Substantia nigra (tissue), 51 donors: ENCODE measurements at places on chromosomes 5 and 9.

DNA sequence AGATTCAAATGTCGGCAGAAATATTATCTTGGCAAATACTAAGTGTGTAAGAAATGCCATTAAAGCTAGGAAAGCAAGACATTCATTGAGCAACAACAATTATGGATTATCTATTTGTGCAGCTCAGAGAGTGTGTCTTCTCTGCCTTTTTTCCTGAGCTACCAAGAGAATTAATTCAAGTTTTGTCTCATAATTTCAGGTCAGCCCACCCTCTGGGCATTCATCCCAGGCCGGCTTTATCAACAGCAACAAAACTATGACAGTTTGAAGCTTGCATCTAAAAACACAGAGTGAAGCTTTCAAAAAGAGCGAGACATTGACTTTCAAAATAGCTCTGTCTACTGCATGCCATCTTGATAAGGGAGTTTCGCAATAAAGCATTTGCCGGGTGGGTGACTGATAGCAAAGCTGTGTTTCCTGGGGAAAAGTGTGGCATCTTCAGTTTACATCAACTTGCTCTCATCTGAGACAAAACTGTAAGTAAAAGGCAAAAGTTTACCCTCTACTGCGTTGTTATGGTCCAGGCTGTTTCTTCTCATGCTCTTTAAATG, 182.4 kb downstream of the IRX1 start:
- no peak for DNase-seq

GRCh38 chr5:125612181-125612721, 811.0 kb upstream of the GRAMD2B start:
- no peak for DNase-seq

DNA sequence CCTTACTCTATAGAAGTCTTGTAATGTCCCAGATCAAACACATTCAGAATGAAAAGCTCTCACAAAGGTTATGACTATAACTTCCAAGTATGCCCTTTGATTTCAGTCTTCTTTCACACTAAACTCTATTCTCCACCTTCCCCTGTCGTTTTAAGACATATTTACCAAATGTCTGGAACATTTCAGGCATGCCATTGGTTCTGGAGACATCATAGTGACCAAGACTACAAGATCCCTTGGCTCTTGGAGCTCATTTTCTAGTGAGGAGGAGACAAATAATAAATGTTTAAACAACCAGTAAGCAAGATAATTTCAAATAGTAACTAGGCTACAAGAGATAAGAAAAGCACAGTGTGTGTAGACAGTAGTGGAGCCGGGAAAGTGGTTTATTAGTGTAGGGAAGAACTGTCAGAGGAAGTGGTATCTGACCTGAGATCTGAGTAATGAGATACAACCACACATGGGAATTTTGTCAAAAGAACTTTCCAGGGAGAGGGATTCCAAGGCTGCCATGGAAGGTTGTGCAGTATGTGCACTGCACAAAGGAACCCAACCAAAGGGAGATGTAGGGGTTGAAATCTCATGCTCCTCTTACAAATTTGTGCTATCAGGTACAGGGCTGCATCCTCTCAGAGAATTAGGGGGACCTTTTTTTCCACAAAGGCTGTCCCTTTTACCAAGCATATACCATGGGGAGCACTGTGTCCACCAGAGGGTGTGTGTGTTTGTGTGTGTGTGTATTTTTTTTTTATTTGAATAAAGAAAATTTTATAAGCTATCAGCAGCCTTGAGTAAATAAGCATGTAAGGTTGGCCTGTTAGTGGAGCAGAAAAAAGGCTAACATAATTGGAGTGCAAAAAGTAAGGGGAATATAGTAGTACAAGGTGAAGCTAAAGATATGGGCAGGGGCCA, 1279.1 kb upstream of the WWC1 start:
- DNase-seq: no peak

DNA sequence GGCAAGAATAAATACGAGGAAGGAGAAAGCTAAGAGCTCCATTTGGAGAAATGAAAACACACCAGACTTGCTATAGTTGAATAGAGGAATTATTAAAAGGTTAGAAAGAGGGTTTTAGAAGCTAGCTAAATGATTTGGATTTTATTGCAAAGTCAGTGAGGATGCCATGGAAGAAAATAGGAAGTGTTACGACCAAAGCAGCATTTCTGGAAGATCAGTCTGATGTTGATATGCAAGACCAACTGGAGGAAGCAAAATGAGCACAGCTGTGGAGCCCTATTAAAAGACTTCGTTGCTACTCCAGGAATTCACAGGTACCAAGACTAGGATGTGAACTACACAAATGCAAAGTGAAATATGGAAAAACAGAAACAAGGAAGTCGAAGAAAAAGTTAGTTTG, 2.1 kb downstream of the DHX29 start:
- no peak for DNase-seq

GRCh38 chr5:73902327-73903051, 276.5 kb downstream of the ARHGEF28 start:
- DNase-seq: no peak

GRCh38 chr9:69207503-69207902, 33.4 kb downstream of the TJP2 start:
- no peak for DNase-seq

DNA sequence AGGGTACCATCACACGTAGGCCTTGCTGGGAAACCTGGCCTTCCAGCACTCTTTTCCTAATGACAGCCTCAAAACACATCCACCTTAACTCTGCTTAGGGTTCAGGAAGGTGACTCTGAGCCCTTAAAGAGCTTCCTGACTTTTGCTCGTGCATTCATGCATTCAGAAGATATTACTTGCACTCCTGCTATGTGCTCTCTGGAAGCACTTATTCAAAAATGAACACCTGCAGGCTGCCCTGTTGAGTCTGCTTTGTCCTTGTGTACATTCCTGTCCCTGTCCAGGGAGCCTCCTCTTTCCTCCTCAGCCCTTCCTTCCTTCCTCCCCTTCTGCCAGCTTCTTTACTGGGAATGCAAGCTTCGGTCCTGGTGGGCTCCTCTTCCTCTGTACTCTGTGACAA, 61.5 kb downstream of the SPRY4 start:
- no peak for DNase-seq

DNA sequence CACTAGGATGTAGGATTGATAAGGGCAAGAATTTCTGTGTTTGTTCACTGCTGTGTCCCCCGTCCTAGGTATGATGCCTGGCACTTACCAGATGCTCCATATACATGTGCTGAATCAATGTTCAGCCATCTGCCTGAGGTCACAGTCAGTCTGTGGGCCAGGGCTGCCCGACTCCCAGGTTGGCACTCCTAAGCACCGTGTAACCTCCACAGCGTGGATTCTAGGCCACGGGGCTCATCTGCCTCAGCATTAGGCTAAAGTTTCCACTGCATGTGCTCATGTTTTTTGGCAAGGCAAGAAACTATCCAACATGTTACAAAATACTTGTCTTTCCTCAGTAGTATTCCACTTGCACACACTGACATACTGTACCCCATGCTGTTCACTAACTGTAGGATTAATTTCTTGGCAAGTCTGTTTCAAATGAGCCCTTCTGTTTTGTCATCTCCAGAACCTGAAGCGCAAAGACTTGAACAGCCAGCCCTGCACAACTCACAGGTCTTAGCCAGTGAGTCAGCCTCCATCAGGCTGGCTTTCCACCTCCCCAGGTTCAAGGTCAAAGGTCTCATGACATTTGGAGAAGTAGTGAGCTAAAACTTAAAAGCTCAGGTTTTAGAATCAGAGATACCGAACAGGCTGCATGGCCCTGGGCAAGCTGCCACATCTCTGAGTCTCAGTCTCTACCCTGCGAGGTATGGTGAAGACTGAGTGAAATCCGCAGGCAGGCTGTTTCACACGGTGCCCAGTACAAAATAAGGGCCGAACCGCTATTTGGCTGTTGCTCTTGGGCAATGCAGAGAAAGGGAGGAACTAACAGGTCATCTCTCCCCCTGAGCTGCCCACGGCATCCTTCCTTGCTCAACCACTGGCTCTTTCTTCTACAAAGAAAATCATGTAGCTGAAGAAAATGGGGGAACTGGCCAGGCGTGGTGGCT, 7.2 kb downstream of the TOR1A start:
- no peak for DNase-seq

DNA sequence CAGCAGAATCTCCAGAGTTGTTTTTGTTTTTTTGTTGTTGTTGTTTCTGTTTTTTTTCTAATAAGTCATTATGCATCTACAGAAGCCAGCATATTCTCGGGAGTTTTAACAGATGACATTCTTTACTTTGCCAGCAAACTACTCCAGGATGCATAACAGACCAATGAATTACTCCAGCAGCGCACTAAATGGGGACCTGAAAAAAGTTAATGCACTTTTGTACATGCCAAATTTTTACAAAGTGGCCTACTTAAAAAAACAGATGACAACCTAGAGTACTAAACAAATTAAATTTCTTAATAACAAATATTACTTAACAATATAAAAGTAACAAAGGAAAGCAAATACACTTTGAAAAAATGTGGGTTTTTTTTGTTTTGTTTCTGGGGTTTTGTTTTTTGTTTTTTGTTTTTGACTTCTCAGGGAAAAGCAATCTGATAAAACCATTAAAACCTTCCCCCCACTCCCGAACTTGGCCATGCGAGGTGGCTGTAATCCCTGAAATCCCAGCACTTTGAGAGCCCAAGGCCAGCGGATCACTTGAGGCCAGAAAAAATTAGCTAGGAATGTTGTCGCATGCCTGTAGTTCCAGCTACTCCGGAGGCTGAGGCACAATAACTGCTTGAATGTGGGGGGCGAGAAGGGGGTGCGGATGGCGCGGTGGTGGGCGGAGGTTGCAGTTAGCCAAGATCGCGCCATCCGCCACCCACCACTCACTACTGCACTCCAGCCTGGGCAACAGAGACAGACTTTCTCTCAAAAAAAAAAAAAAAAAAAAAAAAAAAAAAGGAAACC, 352.4 kb downstream of the CETN3 start:
- DNase-seq: no peak

DNA sequence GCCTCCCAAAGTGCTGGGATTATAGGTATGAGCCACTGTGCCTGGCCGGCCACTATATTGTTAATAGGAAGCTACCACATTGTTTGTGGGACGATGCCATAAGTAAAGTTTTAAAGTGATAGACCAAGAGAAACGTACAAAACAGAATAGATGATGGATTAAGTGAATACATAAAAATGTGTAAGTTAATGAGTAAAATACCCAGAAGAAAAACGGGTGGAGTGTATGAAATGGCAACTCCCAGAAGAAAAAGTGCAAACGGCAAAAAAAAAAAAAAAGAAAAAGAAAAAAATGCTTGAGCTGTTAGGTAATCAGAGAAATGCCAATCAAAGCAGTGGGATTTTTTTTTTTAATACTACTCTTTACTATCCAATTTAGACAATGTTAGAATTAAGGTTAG, 246.0 kb downstream of the PDZD2 start:
- DNase-seq: no peak
